A549 treated with CpdA at 1 μM for 4 hours (cell line): ENCODE measurements at places on chromosomes 4 and X. TPM values are rescaled to one million over a fixed set of nuclear protein-coding genes. Genes with fewer than 3 reads are reported as not detected.

Gene SPANXN4
- not detected in 5 replicates for total RNA-seq

Gene TXK
- total RNA-seq = 0.14 to 0.34 TPM (median 0.16 TPM) in 5 replicates

Gene TXLNG
- 14.2 to 17.4 TPM (median 15.2 TPM) in 5 replicates for total RNA-seq

Gene PDHA1
- 221 to 298 TPM (median 277 TPM) in 5 replicates for total RNA-seq

Gene SMIM10L2A
- total RNA-seq = 0.10 to 0.30 TPM (median 0.17 TPM) in 5 replicates
